ENCODE measurements at places on chromosomes 2 and 18. TPM values are rescaled to one million over a fixed set of nuclear protein-coding genes. Genes with fewer than 3 reads are reported as not detected.

FEV gene
- total RNA-seq = not detected

ATP6V1C2 gene
- not detected for total RNA-seq

ADRA2B gene
- 0.46 TPM for total RNA-seq

IL1RL2 gene
- 2.4 TPM for total RNA-seq

Data from HT-29 (cell line).